ENCODE measurements at places on chromosomes 6 and 20. TPM values are rescaled to one million over a fixed set of nuclear protein-coding genes. Genes with fewer than 3 reads are reported as not detected.
A peak's percentile ranks its signal among the peaks of the same experiment; 100 is the strongest.

The CST5 gene
- polyA plus RNA-seq: not detected

The BCAS1 gene
- polyA plus RNA-seq: not detected

DNA sequence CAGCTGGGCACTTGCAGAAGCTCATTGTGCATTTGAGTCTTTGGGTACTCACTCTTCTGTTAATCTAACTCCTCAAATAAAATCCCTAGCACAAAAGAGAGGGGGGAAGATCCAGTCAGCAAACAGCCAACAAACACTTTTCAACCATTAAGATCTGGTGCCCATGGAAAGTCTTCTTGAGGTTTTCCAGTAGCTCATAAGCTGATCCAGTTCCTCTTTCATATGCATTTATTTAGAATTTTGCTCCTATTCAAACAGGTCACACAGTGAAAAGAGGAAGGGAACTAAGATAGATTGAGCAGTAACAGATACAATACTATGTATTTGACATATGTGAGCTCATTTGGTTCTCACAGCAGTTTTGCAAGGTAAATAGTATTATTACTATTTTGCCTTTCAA lies 38.6 kb downstream of the HLA-DPB1 start:
- no peak for DNase-seq

GRCh38 chr6:121297694-121298093 lies 36.6 kb downstream of the TBC1D32 start:
- no peak for DNase-seq

- DNase-seq: no peak
These were observed 72.3 kb upstream of the SYNCRIP start for GRCh38 chr6:85714893-85715530.

- peak; percentile 74 for DNase-seq
These were observed 78.7 kb downstream of the SGK1 start for GRCh38 chr6:134238960-134239795.

DNA sequence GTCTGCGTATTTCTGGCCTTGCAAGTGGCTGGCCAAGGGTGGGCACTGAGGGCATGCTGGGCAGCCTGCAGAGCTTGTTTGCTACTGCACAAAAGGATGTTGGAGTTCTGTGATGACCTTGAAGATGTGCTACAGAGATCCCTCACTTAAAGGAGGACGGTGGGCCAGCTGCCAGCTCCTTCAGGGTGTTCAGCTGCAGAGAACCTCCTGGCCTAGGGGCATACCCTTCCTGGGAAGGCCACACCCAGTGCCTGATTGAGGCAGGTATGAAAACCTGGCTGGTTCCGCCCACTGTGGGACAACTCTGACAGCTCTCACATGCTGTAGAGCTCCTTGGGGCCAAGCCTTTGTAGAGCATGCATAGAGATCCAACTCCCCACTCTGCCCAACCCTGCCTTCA lies 3.0 kb upstream of the KCNK17 start:
- DNase-seq: no peak

GRCh38 chr6:45366534-45366933 lies 11.2 kb downstream of the SUPT3H start:
- no peak for DNase-seq

DNA sequence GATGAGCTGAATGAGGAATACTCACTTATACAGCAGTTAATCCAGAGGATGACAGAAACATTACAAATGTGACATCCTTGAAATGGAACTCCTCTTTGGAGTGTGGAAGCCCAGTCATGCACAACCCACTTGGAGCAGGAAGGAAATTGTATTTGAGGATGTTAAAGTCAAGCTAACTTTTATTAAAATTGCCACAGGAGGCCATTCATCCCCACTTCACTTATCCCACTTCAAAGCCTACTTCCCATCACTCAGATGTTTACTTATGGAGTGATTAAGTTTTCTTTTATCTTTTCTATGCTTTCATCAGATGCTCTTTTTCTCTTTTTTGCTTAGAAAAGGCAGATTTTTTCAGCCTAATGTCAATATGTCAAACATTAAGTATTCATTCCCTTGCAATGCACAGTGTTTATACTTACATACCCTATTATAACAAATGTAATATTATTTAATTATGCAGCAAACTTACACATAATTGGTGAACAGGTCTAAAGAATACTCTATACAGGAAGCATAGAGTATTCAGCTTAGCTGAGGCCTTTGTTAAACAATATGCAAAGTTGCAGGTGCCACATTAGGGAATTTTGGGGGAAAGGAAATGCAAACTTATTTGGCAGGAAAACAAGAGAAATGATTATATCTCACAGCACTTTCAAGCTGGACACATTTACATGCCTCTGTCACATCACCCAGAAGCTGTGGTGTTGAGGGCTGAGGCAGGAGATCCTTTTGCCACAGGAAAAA lies 148.9 kb downstream of the KHDC1L start:
- DNase-seq: no peak

GRCh38 chr6:21750575-21750974 lies 157.0 kb downstream of the SOX4 start:
- DNase-seq: peak; percentile 58

Data from SK-N-SH (cell line).